Psoas muscle (tissue), 8 donors: ENCODE measurements at places on chromosomes 5 and 9. TPM values are rescaled to one million over a fixed set of nuclear protein-coding genes. Genes with fewer than 3 reads are reported as not detected.

DNA sequence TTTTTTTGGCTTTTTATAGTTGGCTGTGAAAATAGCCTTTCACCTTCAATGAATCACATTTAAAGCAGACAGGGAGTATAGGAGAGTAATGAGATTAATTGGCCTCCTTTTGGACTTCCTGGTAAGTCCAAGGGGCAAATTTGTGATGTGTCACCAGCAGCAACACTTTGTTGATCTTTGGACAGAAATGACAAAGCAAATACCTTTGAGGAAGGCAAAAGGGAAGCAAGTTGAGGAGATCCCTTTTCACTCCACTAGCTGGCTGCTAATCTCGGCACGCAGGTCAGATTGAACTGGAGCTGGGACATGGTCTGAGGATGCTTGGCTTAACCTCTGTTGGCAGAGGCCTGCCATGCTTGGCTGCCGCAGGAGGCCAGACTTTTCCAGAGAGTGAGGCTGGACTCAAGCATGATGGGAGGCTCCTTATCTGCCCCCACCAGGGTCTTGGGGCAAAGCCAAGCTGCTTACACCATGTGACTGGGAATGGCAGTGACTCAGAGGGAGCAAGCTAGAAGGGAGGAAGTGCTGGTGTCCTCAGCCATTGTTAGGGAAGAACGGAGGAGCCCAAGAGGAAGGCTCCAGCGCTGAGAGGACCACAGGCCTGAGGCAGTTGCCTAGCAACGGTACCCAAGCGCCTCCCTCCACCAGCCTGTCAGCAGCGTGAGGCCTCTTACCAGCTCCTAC is 174.5 kb upstream of the MAP1B start:
- peak; percentile 69 for DNase-seq

DNA sequence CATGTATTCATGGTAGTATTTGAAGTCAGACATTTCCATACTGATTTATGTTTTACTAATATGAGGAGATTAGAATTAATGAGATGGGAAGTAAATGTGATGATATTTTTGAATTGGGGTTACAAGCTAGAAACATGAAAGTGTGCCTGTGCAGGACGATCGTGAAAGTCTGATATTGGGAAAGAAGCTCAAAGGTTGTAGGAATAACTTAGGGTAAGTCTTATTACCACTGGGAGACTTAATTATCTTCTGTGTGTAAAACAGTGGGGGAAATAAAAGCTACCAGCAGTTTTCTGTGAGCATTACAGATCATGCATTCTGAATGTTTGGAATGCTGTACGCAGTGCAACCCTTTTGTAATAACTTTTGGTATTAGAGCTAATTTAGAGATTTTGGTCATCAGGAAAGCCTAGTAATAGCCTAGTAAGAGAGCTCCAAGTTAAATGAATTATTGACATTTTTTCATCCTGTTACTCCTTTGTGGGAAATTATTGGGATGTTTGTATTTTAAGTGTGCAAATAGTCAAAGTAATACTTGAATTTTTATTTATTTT is 153.9 kb downstream of the PCSK5 start:
- DNase-seq = no peak

DNA sequence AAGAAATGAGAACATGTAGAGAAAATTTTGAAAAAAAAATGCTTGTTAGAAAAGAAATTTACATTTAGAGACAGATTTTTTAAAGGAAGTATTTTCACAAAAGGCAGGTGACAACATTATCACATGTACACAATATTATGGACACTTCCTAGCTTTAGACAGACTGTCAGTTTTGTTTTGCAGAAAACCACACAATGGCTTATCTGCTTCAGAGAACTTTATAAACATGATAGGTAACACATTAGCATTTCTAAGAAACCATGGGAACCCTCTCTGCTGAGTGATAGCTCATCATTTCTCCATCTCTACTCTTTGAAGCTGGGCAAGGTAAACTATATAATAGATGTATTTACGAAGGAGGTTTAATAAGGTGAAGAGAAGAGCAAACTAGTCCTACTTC is 25.6 kb downstream of the POU5F2 start:
- DNase-seq = no peak

DNA sequence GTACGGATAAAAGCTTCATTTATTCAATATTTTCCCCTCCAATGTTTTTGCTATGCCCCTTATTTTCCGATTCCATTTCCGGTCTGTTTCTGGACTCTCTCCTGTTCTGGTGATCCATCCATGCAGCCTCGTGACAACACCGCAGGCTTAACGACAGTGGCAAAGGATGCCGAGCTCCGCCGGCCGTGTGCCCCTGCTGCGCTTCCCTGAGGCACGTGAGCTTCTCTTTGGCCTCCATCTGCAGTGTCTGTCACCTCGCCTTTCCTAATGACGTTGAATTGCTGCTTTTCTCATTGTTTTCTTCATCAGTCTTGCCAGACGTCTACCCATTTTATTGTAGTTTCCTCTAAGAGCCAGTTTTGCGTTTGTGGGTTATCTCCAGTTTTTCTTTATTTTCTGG is 28.7 kb downstream of the SURF6 start:
- no peak for DNase-seq

The PTPN3 gene
- total RNA-seq = 8.8 TPM

- DNase-seq = no peak
These were observed 219.9 kb downstream of the PRDM9 start for GRCh38 chr5:23727271-23727670.

DNA sequence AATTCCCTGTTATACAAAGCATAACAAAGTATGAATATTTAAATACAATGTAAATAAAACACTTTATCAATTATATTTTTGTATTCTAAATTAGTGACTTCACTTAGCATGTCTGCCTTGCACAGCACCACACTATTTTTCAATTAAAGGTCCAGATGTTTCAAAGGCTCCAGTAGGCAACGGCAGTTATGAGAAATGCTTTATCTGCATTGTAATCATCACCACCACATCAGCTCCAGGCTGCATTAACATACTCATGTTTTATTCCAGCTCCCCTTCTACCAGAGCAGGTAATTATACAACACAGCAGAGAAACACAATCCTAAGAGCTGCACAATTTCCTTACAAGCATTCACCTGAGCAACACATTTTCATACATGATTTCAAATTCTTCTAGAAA is 102.8 kb downstream of the MAPKAP1 start:
- no peak for DNase-seq

DNA sequence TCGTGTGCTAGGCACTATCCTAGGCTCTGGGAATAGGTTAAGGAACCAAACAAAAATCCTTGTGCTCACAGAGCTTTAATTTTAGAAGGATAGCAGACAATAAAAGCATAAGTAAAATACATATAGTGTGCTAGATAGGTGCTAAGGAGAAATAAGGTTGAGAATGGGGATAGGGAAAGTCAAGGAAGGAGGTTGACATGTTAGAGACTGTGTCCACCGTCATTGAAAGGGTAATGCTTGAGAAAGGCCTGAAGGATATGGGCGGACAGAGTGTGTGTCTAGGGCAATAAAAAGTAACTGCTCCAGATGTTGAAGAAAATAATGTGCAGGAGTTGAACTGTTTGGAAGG is 482 bp upstream of the TDRD7 start:
- DNase-seq = no peak

The HMCN2 gene
- 7.7 TPM for total RNA-seq

The C7 gene
- 4.2 TPM for total RNA-seq

The MARCOL gene
- not detected for total RNA-seq

DNA sequence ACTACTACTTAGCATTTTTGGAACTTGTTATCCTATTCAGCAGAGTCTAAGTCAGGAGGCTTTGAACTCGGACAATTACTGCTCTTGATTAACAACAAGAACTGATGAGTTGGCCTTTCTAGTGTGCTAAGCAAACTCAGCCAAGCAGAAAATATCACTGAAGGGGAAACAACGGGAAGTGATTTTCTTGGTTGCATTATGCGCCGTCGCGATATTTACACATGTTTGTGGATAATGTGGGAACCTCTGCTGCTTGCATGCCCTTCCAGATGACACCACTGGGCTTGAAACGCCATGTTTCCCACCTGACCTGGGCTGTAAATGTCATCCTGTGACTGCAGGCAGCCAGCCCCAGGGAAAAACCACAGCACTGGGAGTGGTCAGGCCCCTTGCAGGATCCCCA is 205.5 kb downstream of the PAX5 start:
- DNase-seq = no peak

- no peak for DNase-seq
These were observed 190.6 kb downstream of the MPDZ start for GRCh38 chr9:13088720-13089427.

The B4GALT7 gene
- total RNA-seq = 14.7 TPM

The IL17B gene
- not detected for total RNA-seq

The BHMT2 gene
- total RNA-seq = 11.9 TPM

GRCh38 chr5:56838409-56839039 is 23.2 kb downstream of the MAP3K1 start:
- DNase-seq = no peak

DNA sequence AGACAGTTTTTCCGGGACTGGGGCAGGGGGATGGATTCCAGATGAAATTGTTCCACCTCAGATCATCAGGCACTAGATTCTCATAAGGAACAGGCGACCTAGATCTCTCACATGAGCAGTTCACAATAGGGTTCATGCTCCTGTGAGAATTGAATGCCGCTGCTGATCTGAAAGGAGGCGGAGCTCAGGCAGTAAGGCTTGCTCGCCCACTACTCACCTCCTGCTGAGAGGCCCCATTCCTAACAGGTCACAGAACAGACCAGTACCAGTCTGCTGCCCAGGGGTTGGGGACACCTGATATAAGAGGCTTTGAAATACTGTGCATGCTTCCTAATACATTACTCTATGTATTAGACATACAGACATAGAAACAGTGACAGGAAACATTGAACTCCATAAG is 41.1 kb downstream of the PTPRD start:
- DNase-seq = no peak

The HRCT1 gene
- 1.8 TPM for total RNA-seq

- no peak for DNase-seq
These were observed 439.9 kb downstream of the GADD45G start for GRCh38 chr9:90044710-90045151.

GRCh38 chr9:136669791-136670464 is 7.2 kb downstream of the EGFL7 start:
- DNase-seq = no peak

DNA sequence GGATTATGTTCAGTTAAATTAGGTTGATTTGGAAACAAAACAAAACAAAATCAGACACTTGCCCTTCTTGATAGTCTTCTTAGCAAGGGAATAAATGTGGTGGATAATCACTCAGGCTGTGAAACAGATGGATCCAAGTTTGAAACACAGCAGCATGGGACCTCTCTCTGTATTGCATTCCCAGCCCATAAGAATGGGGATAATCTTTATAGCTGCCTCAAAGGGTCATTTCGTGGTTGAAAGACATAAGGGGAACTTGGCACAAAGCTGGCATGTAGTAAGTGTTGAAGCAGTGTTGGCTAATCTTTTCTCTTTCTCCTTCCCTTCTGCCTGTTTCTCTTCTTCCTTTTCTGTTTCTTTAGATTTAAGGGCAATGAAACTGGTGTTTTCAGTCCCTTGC is 333.9 kb upstream of the TLE4 start:
- DNase-seq = no peak

DNA sequence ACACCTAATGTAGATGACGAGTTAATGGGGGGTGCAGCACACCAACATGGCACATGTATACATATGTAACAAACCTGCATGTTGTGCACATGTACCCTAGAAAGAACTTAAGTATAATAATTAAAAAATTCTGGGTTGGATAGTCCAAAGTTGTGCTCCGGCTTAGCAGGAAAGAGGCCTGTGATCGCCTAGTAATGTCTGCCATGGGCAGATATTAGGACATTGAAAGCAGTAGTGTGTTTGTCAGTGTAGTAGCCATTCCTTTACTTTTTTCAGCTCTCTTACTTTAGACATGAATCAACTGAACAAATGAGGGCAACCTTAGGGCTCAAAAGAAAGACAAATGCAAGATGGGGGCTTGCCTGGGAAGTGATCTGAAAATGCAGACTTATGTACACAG is 58.9 kb downstream of the PPARGC1B start:
- no peak for DNase-seq

The IFNA2 gene
- total RNA-seq = not detected

- DNase-seq = peak; percentile 75
These were observed 7.8 kb downstream of the EXOSC2 start for GRCh38 chr9:130701059-130702022.

- no peak for DNase-seq
These were observed 25.0 kb downstream of the ANKS6 start for GRCh38 chr9:98771209-98771874.

DNA sequence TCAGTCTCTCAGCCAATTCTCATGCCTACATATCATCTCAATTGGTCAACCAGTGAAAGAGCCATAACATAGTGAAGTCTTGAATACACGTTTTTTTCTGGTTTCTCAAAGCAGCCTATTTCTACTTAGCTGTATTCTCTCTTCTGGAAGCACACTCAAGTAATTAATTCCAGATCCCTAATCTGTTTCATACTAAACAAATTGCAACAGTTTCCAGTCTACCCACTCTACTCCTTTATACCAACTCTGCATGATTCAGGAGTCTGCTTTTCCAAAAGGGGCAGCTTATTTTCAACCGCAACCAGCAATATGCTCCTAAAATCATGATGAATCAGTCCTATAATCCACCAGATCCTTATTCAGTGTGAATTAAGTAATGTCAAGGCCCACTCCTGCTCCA is 211.7 kb downstream of the TLE1 start:
- no peak for DNase-seq

DNA sequence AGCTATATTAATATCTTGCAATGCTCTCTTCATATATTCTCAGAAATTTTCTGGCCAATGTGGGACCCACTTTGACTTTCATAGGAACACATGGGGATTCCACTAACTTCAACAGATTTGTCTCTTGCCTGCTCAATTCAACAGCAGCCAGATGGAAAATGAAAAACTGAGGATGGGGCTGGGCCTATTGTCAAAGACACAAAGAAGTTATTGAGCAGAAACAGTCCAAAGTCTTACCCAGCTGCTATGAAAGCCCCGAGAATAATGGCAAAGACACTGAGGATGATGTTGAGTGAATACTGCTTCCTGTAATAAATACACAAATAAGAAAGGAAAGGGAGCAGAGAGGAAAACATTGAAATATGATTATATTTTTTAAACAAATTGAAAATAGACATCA is 32.6 kb downstream of the SLC35D2 start:
- DNase-seq = no peak

DNA sequence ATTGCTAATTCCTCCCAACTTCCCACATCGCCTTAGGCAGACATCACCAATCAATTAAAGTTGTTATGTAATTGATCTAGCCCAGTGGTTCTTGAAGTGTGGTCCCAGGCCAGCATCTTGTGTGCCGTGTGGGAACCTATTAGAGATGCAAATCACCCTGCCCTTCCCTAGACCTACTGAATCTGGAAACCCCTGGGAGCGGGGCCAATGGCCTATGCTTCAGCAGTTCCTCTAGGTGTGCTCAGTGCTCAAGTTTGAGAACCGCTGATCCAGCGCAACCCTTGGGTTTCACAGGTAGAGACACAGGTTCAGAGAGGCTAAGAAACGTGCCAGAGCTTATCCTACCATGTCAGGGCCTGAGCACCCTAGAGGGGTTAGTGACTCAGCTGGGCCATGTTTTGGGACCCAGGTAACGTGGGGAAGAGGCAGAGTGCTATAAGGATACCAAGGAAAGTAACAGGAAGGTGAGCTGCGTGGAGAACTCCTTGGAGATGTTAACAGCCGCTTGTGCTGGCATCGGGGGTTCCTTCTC is 4.4 kb downstream of the SLC34A1 start:
- no peak for DNase-seq
